ENCODE measurements at places on chromosomes 5 and 9.

GRCh38 chr5:54678737-54679136, 161.2 kb downstream of the SNX18 start:
- H3K27ac ChIP-seq: no peak overlapping the region
- no peak overlapping the region for H3K4me3 ChIP-seq
- no peaks in the 10 kb centered on the region for H3K4me1 ChIP-seq
- H3K27me3 ChIP-seq: no peaks in the 10 kb centered on the region

GRCh38 chr5:13003457-13003856, 941.0 kb downstream of the DNAH5 start:
- no peak overlapping the region for H3K27ac ChIP-seq
- H3K36me3 ChIP-seq: no peaks in the 10 kb centered on the region
- H3K4me3 ChIP-seq: no peak overlapping the region
- DNase-seq: no peak
- no peaks in the 10 kb centered on the region for H3K4me1 ChIP-seq

DNA sequence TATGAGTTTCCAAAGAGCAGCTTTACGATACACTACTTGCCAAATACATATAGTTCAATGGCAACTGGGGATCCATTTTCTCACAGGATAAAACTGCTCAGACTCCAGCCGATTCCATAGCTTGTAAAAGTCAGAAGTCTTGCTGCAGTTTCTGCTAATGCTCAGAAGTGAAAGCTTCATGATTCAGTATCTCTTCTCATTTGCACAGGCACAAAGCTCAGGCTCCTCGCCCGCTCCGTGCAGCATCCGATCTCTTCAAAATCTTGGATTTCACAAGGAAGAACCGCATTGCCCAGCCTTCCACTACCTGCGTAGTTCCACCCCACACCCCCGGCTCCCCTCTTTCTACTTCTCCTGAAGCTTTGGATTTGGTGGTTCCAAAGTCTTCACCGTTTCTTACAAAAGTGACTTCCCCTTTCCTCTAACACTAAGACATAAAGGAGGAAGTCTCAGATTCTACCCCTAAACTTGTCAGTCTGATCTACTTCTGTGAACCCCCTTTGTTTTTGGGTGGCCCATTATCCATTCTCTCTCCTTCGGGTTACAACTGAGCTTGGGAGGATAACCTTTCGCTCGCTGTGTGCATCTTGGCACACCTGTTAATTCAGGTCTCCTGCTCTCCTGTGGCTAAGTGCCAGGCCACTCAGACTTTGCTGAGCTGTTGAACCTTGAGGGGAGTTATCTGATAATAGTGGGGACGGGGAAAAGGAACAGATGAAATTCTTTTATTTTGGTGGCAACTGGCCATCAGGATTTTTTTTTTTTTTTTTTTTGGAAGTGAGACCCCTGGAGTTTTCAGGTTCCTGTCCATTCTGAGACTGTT, 194.1 kb downstream of the GNA14 start:
- no peak overlapping the region for H3K4me3 ChIP-seq
- no peak overlapping the region for H3K27ac ChIP-seq
- no peaks in the 10 kb centered on the region for H3K36me3 ChIP-seq
- no peaks in the 10 kb centered on the region for H3K4me1 ChIP-seq

- no peaks in the 10 kb centered on the region for H3K4me1 ChIP-seq
- H3K4me3 ChIP-seq: no peak overlapping the region
- no peaks in the 10 kb centered on the region for H3K36me3 ChIP-seq
- H3K27me3 ChIP-seq: no peaks in the 10 kb centered on the region
- no peak overlapping the region for H3K27ac ChIP-seq
- no peak for DNase-seq
These were observed 30.4 kb downstream of the GADD45G start for GRCh38 chr9:89634995-89635742.

DNA sequence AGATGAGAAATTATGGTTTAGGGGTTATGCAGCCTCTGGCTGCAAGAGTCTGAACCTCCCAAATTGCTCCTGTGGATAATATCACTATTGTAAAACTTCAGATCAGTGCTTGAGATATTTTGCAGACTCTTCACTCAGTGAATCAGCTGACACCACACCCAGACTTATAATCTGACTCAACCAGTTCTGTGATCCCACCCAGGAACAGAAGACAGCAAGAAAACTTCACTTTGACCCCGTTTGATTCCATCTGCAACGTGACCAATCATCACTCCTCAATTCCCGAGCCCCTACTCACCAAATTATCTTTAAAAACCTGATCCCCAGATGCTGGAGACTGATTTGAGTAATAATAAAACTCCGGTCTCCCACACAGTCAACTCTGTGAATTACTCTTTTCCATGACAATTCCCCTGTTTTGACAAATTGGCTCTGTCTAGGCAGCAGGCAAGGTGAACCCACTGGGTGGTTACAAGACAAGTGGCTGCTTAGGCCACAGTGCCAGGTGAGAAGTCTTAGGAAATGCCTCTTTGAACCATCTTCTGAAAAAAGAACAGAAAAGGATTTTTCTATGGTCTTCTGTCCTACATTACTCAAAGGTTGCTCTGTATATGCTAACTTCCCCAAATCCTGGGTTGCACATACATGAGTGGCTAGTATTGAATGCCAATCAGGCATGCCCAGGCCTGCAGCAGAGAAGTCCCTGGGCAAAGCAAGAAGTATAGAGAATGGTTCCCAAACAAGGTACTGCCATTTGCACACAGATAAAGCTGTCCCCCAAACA, 588.0 kb downstream of the PRELID2 start:
- no peak overlapping the region for H3K4me3 ChIP-seq
- H3K27ac ChIP-seq: no peak overlapping the region
- no peaks in the 10 kb centered on the region for H3K36me3 ChIP-seq
- no peak for DNase-seq
- H3K4me1 ChIP-seq: peaks cover 6% of the 10 kb centered on the region

- peaks cover 84% of the 10 kb centered on the region for H3K36me3 ChIP-seq
- no peaks in the 10 kb centered on the region for H3K4me1 ChIP-seq
- no peak overlapping the region for H3K4me3 ChIP-seq
- DNase-seq: no peak
- H3K27ac ChIP-seq: no peak overlapping the region
- H3K27me3 ChIP-seq: no peaks in the 10 kb centered on the region
These were observed 42.7 kb downstream of the TNPO1 start for GRCh38 chr5:72859127-72859526.

- no peak overlapping the region for H3K4me3 ChIP-seq
- H3K27ac ChIP-seq: no peak overlapping the region
- no peak for DNase-seq
- H3K27me3 ChIP-seq: no peaks in the 10 kb centered on the region
- H3K36me3 ChIP-seq: peaks cover 57% of the 10 kb centered on the region
These were observed 8.8 kb upstream of the PGGT1B start for GRCh38 chr5:115271295-115272050.

DNA sequence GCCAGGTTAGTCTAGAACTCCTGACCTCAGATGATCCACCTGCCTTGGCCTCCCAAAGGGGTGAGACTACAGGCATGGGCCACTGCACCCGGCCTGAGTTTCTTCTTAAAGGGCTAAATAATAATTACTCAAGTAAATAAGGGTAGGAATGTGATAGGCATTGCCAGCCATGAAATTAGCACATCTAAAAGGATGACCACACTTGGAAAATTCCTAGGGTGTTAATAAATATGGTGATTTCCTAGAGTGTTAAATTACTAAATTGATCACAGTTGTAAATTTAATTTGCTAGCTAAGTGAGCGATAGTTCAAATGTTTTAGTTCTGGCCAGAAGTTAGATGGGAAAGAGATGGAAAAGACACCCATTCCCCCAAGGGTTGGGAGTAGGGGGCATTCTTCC, 53.4 kb downstream of the UBAP1 start:
- no peak overlapping the region for H3K27ac ChIP-seq
- no peaks in the 10 kb centered on the region for H3K27me3 ChIP-seq
- no peak for DNase-seq
- H3K4me1 ChIP-seq: no peaks in the 10 kb centered on the region

DNA sequence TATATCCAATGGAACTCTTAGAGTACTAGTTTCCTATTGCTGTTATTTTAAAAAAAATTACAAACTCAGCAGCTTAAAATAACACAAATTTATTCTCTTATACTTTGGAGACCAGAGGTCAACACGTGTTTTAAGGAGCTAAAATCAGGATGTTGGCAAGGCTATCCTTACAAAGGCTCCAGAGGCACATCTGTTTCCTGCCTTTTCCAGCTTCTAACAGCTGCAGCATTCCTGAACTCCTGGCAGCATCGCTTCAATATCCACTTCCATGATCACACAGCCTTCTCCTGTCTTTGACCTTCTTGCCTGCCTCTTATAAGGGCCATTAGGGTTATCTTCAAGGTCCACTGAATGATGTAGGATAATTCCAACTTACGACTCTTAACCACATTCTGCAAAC, 92.2 kb upstream of the CCNG1 start:
- H3K27ac ChIP-seq: no peak overlapping the region
- no peaks in the 10 kb centered on the region for H3K4me1 ChIP-seq
- no peaks in the 10 kb centered on the region for H3K27me3 ChIP-seq
- H3K36me3 ChIP-seq: no peaks in the 10 kb centered on the region
- DNase-seq: no peak
- no peak overlapping the region for H3K4me3 ChIP-seq

GRCh38 chr9:86352440-86353077, 1.7 kb downstream of the TUT7 start:
- DNase-seq: no peak
- H3K4me3 ChIP-seq: no peak overlapping the region
- H3K4me1 ChIP-seq: no peaks in the 10 kb centered on the region
- H3K36me3 ChIP-seq: peaks cover 3% of the 10 kb centered on the region
- H3K27me3 ChIP-seq: no peaks in the 10 kb centered on the region
- H3K27ac ChIP-seq: no peak overlapping the region

- H3K4me1 ChIP-seq: no peaks in the 10 kb centered on the region
- H3K4me3 ChIP-seq: no peak overlapping the region
- no peaks in the 10 kb centered on the region for H3K27me3 ChIP-seq
- no peaks in the 10 kb centered on the region for H3K36me3 ChIP-seq
- no peak overlapping the region for H3K27ac ChIP-seq
These were observed 614.7 kb downstream of the EBF1 start for GRCh38 chr5:158485047-158485446.

DNA sequence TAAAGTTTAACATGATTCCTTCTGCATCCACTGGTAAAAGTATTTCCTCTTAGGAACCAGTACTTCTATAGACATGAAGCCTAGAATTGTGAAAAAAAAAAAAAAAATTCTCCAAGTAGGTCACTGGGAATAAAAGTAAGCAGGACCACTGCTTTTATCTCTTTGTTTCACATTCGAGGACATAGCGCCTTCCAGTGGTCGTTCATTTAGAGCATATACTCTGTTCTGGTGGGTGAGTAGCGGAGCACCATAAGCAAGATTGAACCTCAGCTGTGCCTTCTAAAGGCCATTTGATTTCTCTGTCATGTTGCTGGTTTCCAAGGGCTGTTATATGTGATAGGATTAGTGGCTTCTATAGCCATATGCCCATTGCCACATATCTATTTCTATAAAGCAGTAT, 393.1 kb downstream of the TMEM232 start:
- H3K27me3 ChIP-seq: no peaks in the 10 kb centered on the region
- no peak overlapping the region for H3K27ac ChIP-seq
- no peaks in the 10 kb centered on the region for H3K36me3 ChIP-seq
- H3K4me3 ChIP-seq: no peak overlapping the region

GRCh38 chr9:31674264-31674663, 710.2 kb upstream of the ACO1 start:
- no peak overlapping the region for H3K27ac ChIP-seq
- no peaks in the 10 kb centered on the region for H3K4me1 ChIP-seq
- H3K36me3 ChIP-seq: no peaks in the 10 kb centered on the region
- no peaks in the 10 kb centered on the region for H3K27me3 ChIP-seq

- no peak overlapping the region for H3K27ac ChIP-seq
- peak overlapping the region; percentile 53 for H3K4me3 ChIP-seq
- no peaks in the 10 kb centered on the region for H3K4me1 ChIP-seq
- no peaks in the 10 kb centered on the region for H3K36me3 ChIP-seq
- no peak for DNase-seq
These were observed 15.4 kb downstream of the CCL28 start for GRCh38 chr5:43396762-43397304.

DNA sequence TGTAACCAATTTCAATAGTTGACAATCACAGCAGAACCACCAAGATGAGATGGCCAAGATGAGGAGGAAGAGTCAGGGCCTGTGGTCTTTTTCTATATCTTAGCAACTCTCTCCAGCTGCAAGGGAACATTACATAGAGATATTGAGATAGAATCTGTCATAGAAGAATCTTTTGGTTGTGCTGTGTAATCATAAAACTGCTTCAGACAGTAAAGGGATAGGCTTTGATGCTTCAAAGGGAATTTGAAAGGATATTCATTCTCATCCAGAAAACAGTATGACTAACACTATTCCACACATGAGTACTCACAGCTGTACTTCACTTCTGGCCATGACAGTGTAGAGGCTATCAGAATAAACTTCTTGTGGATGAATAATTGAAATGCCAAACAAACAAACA, 145.9 kb downstream of the YIPF5 start:
- no peaks in the 10 kb centered on the region for H3K4me1 ChIP-seq
- no peaks in the 10 kb centered on the region for H3K27me3 ChIP-seq
- no peak overlapping the region for H3K27ac ChIP-seq
- DNase-seq: no peak
- H3K36me3 ChIP-seq: no peaks in the 10 kb centered on the region

DNA sequence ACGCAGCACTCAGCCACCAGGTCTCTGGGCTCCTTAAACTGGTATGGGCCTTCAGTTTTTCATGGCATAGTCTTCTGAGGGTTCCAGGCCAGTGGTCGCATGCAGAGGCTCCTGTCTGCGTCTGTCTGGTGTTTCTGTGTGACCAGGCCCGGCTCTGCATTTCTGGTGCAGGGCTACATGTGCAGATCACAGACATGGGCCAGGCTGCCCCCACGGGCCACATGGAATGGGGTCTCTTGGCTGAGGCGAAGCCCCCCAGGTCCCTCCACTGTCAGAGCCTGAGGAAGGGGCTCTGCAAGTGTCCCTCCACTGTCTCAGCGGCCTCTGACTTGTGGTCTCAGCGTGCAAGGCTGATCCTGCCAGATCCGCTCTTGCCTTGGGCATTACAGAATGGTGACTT, 15.6 kb upstream of the CARD19 start:
- H3K4me1 ChIP-seq: no peaks in the 10 kb centered on the region
- no peak overlapping the region for H3K27ac ChIP-seq
- no peak for DNase-seq
- H3K27me3 ChIP-seq: no peaks in the 10 kb centered on the region
- no peaks in the 10 kb centered on the region for H3K36me3 ChIP-seq

DNA sequence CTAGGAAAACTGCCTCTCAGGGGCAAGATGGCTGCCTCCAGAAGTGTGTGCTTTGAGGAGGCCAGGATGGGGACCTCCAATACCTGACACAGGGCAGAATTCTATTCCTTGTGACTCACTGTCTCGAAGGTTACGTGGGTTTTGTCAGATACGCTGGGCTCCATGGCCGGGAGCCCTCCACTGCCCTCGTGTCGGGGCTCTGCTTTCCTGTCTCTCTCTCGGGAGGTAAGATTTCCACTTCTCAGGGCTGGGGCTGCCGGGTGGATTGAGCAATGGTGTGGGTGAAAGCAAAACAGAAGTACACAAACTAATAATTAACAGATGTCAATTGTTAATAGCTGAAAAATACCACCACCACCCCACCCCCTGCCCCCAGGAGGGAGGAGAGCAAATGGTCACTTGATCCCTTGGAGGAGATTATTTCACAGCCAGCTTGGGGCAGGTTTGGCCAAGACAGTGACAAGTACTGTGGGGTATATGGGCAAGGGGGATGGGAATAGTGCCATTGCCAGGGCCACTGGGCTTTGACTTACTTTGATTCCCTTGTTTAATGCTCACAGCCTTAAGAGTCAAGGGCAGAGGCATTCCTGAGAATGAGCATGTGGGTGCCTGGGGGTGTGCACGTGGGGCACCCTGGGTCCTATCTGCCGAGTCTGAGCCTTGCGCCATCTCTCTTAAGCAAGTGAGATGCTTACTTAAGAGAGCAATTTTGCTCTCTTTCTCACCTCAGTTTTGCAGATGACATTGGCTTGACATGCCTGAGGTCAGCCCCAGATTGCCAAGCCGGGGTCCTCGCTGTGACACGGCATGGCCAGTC, 28.8 kb upstream of the DAB2IP start:
- no peaks in the 10 kb centered on the region for H3K4me1 ChIP-seq
- no peaks in the 10 kb centered on the region for H3K27me3 ChIP-seq
- H3K4me3 ChIP-seq: no peak overlapping the region
- H3K27ac ChIP-seq: no peak overlapping the region

Data from H1 (cell line).